Stimulated activated CD4-positive, alpha-beta T cell treated with anti-CD3 and anti-CD28 coated beads, Interleukin-15, amount 100 ng/mL, for 48 hours (primary cell): ENCODE measurements at places on chromosomes 4 and X.

DNA sequence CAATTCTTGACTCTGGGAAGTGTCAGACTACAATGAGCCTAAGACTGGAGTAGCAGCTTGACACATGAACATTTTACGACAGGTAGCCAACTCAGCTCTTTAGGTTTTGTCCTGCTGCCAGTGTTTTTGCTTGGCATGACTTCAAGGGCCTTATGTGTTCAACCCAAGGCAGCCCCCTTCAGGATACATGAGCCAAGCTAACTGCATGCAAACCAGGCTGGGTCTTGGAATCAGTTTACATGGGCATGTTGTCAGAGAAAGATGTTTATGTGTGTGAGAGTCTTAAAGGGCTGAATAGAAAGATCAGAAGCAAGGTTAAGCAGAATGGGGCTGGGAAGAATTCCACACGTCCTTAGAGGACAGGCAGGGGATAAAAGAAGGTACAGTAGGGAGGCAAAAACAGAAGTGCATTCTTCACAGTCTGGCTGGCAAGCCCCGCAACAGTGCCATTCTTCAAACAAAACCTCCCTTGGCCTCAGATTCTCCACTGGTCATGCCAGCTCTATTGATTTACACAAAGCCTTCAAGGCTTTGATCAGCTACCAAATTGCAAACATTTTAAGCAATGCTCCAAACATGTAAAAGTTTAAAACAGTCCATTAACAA lies 97.3 kb downstream of the NKX6-1 start:
- DNase-seq: no peak

DNA sequence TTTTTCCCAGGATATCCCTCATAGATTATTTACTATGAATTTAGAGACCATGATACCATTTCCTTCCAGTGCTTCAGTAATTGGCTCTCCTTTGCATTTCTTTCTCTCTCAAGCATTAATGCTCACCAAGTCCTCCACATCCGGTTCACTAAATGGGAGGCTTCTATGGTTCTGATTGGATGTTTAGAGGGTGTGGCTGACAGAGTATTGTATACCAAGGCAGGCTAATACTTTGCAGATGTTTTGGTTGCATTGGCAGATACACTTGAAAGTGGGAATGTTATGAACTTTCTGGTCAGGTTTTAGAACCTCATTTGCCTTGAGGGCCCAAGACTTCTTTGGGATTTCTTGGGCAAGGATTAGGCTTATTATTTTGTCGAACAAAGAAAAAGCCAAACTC lies 24.2 kb downstream of the CBLL2 start:
- no peak for DNase-seq

DNA sequence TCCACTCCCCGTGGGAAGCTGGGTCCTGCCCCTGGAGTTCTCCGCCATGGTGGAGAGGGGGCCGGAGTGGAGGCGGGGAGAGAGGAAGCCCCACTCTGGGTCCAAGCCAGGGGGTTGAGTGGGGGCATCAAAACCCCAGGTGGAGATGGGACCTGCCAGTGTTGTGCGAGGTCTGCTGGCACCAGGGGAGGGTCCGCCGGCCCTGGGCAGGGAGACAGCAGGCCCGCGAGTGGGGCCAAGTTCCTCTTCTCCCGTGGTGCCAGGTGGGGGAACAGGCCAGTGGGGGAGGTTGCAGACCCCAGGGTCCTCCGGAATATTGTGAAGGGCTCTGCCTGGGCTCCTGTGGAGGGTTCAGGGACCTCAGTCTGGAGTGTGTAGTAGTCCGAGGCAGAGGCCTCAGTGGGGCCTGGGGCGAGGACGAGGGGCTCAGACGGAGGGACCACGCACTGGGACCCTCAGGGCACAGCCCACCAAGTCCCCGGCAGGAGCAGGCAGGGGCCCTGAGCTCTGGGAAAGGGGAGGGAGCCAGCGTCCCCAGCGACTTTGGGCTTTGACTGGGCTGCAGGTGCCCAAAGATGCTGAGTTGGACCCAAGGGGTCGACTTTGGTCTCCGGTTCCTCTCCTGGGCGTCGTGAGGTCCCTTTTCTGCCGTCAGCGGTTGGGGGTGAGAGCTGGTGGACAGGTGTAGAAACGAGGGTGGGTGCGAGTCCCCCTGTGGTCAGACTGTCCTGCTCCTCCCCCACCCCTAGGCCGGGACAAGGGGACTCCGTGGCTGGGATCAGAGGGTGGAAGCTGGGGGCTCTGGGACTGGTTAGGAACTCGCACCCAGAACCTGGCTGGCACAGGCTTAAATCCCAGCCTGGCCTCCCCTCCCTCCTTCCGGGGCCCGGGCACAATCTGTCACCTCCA lies 43.8 kb upstream of the NKX1-1 start:
- no peak for DNase-seq

GRCh38 chr4:128775916-128776315 lies 33.6 kb upstream of the JADE1 start:
- DNase-seq: no peak

GRCh38 chr4:120971884-120972283 lies 49.4 kb upstream of the PRDM5 start:
- DNase-seq: no peak

DNA sequence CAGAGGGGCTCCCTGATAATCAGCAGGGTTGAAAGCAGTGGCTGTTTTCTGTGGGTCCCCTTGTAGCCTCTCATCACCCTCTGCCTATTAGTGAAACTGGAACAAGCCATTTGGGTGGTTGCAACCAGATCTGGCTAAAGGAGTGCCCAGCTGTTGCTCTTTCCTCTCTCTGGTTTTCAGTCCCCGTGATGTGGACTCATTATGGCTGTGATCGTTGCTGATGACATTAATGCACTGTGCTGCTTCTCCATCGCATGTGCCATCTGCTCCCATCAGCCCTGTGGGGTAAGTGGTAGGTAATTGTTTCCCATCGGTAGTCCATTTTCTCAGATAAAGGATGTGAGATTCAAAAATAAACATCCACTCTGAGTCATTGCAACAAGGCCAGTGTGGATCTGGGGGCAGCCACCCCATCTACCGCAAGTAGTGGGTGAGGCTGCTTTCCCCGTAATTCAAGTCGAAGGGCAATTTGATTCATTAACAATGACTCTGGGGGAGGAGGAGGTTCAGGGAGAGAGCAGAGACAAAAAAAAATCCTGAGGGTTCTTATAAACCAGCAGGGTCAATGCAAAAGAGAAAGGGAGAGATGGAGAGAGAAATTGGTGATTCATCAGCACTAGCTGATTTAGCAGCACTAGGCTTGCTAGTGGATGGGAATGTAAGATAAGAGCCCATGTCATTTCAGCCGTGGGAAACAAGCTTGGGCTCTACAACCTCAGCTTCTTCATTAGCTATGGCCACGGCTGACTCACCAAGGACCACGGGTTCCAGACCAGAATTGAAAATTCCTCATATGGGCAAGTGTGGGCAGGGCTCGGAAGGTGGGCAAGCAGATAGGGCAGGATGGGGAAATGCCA lies 357.8 kb downstream of the MID1IP1 start:
- no peak for DNase-seq

GRCh38 chrX:153405426-153405825 lies 4.3 kb upstream of the PNMA6E start:
- no peak for DNase-seq

DNA sequence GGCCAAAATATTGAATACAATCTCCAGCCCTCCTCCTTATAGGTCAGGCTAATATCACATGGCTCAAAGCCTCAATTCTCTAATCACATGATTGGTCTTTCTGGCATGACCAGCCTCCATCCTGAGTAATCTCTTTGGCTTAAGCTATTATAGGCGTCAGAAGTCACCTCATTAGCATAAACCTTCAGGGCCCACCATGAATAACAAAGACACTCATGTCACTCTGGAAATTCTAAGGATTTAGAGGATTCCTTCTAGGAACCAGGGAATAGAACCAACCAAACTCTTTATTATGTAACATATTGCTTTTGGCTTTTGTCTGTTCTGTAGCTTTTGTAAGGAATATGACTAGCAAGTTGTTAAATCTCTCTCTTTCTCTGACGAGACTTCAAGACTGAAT lies 109.2 kb upstream of the IGFBP7 start:
- no peak for DNase-seq

GRCh38 chrX:48956728-48957414 lies 536 bp downstream of the OTUD5 start:
- no peak for DNase-seq

- no peak for DNase-seq
Measured at GRCh38 chr4:186669159-186669731, 54.4 kb downstream of the FAT1 start.

DNA sequence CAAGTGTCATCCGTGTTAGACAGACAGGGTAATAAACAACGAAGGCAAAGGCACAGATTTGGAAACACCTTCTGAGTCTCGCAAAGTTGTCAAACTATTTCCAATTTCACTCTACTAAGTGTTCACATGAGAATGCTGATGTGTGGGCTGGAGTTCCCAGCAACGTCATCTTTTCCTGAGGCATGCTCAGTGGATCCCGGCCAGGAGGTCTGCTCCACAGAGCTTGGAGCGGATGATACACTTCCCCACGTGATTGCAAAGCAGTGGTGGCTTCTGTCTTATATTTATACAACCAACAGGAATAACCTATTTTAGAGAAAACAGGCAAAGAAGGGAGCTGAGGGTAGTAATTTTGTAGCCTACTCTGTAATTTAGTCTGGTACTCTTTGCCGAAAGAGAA lies 40.1 kb upstream of the PDK3 start:
- DNase-seq: no peak

GRCh38 chr4:114926583-114926982 lies 186.8 kb downstream of the NDST4 start:
- no peak for DNase-seq

DNA sequence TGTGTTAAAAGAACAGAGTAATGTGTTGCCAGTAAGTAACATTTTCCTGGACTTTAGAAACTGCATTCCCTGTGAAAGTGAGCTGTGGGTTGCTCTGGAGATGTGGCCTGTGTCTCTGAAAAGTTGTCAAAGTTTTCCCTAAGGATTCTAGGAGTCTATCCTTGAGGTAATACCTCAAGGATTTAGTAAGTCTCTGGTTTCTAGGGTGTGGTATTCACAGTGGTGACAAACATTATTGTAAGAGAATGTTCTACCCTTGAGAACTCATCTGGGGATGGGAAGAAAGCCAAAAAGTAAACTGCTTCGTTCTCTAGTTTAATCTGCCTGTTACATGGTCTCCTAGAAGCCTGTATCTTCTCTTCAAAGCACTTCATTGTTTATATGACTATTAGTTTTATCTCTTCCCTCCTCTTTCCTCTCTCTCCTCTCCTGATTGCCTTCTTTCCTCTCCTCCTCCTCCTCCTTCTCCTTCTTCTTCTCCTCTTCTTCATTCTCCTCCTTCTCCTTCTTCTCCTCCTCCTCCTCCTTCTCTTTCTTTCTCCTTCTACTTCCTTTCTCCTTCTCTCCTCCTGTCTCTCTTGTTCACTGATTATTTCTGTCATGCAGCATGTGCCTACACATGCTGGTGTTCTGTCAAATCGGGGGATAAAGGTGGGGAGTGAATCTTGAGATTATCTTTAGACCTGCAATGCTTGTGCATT lies 321.3 kb downstream of the PTTG2 start:
- no peak for DNase-seq

DNA sequence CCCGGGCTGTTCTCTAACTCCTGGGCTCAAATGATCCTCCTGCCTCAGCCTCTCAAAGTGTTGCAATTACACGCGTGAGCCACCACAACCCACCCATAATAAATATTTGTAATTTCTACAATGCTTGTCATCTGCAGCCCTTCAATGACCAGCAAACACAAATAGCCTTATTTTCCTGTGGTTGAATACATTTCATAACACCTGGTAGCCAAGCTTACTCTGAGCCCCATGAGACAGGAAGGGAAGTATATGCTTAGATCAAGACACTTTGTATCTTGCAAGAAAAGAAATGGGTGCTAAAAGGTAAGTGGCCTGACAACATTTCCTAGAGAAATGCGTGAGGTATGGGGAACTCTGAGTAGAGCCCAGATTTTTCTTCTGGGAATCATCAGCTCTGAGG lies 56.9 kb upstream of the PDGFRA start:
- no peak for DNase-seq

DNA sequence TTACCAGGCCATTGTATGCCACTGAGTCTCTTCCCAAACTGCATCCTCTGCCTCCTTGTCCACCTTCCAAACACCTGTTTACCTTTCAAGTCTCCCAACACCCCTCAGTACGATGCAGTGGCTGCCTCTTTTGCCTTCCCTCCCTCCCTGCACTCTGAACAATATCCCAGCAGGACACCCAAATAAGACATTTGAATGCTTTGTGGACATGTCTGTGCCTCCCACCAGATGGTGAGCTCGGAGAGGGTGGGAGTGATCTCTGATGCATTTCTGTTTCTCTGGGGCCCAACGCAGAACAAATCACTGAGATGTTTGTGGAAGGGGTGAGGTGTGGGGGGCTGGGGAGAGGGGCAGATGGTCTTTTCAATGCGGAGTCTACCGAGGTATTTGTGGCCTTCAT lies 33.4 kb downstream of the PJA1 start:
- no peak for DNase-seq

- DNase-seq: no peak
Measured at GRCh38 chr4:112664611-112665010, 27.7 kb downstream of the LARP7 start.

DNA sequence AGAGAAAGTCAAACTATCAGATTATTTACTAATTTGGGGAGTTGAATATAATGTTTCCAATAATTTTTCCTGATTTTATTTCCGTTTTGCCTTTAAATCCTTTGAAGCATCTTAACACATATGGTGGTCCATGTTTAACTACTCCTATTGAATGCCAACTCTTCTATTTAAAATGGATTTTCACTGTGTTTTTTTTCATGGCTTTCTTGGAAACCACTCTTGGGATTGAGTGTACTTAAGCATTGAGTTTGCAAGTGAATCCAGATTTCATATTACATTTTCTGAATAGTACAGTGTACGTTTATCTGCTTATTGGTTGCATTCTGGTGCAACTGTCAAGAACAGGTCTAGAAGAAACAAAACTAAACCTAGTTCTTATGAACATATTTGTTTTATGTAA lies 45.6 kb downstream of the RAPGEF2 start:
- DNase-seq: no peak

DNA sequence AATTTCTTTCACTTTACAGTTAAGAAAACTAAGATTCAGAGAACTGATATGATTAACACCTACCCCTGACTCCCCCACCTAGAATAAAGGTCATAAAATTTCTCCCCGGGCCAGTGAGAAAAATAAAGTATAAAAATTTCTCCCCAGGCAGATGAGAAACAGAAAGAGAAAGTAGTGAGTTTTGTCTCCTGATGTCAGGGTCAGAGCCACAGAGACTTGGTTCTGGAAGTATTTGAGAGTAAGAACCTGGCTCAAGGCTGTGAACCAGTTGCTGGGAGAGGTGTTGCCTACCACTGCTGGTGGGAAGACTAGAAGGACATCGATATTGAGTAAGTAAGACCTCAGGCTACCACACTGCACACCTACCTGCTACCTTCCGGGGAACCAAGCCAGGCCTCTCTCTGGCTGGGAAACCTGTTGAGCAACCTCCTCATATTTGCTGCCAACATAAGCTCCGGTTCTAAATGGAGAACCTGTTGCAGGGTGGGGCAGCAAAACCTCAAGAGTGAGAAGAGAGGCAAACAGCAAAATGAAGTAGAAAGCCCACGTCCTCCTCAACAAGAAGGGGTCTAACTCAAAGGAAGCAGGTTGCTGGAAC lies 104.2 kb upstream of the PUDP start:
- DNase-seq: no peak

GRCh38 chr4:120694973-120695372 lies 227.6 kb downstream of the PRDM5 start:
- DNase-seq: no peak

GRCh38 chr4:71559957-71560571 lies 221.2 kb downstream of the SLC4A4 start:
- no peak for DNase-seq

- no peak for DNase-seq
Measured at GRCh38 chr4:130026185-130026584, 930.2 kb downstream of the C4orf33 start.
